Stimulated activated CD4-positive, alpha-beta T cell treated with anti-CD3 and anti-CD28 coated beads, Interleukin-4, amount 100 ng/mL, for 4 hours (primary cell): ENCODE measurements at places on chromosomes 1 and 21.

- peak; percentile 55 for DNase-seq
These were observed 3.0 kb downstream of the ATP2B4 start for GRCh38 chr1:203629507-203630082.

DNA sequence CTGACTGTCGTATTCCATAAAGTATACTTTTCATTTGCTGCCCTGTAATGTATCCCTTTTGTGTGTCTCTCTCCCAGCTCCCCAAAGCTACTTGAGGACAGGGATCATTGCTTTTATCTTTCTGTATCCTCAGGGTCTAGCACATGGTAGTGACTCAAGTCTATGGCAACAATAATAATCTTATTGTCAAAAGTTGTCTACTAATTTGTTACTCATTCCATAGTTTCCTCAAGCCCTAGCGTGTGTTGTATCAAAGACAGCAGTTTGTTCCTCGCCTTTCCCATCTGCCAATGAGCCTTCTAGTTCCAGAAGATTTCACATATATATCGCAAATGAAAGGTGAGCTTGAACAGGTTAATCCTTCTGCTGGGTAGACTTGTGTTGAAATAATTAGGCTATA is 9.8 kb upstream of the SLC30A1 start:
- no peak for DNase-seq

- DNase-seq: no peak
These were observed 322.6 kb downstream of the HHIPL2 start for GRCh38 chr1:222225316-222225691.

- DNase-seq: no peak
These were observed 173.7 kb downstream of the ZBTB18 start for GRCh38 chr1:244224487-244225430.

DNA sequence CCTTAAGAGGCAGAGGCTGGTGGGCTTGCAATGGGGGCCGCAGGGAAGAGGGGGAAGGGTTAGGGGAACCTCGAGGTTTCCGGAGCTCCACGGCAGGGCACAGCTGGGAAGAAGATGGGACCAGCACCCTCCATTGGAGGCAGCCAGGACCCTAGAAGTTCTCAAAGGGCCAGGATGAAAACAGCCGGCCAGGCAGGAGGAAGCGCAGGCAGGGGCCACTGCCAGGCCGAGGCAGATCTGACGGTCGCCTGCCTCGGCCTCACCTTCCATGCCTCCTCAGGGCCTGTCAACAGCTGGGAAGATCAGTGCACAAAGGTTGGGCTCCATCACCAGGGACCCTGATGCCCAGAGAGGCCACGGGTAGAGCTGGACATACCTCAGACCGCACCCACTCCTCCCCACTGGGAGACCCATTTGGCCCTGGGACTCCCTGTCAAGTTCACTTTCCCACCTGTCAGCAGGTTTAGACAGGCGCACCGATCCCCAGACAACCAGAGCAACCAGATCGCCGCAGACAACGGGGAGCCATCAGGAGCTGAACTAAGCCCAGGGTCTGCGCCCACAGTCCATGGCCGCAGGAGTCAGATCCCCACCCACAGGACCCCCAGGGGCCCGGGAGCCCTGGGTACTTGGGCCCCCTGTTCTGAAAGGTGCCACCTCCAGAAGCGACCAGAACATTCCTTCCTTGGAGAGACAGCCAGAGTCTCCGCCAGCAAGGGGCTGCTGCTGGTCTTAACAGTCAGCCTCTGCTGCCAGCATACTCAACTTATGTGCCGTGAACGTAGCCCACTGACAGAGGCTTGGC is 2.2 kb downstream of the SLC19A1 start:
- no peak for DNase-seq

- no peak for DNase-seq
These were observed 126.1 kb upstream of the KLHDC7A start for GRCh38 chr1:18354612-18355011.

DNA sequence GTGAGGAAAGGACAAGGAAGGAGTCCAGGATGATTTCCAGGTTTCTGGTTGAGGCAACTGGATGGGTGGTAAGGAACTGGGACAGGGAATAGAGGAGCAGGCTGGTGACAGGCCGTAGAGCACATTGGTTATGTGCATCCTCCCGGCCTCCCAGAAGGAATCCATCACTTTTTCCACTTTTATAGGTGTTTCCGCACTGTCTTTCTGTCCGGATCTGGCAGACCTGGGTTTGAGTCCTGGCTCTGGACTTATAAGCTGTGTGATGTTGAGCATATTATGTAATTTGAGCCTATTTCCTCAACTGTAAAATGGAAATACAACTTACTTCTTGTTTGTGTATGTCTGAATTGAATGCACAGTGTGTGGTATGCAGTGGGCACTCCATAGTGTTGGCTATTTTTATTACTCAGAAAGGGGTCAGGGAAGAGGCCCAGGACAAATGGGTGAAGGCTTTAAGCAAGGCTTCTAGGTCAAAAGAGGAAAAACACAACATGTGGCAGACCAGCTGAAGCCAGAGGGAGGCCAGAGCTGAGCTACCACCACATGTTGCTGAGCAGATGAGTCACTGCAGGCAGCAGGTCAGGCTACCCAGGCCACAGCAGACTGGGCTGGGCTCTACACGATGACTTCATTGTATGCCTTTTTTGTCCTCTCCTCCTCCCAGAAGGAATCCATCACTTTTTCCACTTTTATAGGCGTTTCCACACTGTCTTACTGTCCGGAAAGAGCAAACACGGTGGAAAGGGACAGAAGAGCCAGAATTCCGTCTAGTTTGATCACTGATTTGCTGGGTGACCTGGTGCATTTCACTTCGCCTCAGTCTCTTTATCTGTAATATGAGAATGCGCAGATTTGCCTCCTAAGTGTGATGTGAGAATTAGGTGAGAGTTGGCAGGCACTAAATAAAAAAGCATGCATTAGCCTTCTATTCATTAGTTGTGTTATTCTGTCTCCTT is 791 bp upstream of the MAST2 start:
- no peak for DNase-seq

DNA sequence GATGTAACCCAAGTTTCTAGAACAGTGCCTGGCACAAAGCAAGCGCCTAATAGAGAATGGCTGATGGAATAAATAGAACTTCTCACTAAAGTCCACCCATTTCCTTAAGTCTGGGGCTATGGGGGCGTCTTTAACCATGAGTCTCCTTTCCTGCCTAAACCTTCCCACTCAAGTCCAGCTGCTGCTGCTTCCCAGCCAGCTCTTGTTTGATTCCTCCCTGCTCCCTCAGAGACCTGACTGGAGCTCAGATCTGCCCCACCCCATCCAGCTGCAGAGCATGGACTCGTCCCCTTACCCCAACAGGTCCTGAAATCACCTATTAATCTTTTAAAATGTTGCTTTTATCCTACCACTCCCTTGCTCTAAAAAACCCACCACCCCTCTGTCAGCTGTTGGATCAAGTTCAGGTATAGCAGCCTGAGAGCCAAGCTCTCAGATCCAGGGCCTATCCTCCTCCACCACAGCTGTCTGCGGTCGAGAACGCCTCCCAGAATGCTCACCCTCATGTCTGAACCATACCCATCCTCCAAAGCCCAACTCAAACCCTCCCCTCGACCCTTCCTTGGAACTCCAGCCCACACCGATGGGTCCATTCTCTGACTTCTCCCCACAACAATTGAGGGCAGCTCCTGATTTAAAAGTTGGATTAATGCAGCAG is 12.8 kb upstream of the GALNT2 start:
- DNase-seq: no peak

- DNase-seq: peak; percentile 5
These were observed 801 bp downstream of the MX1 start for GRCh38 chr21:41426676-41427404.

DNA sequence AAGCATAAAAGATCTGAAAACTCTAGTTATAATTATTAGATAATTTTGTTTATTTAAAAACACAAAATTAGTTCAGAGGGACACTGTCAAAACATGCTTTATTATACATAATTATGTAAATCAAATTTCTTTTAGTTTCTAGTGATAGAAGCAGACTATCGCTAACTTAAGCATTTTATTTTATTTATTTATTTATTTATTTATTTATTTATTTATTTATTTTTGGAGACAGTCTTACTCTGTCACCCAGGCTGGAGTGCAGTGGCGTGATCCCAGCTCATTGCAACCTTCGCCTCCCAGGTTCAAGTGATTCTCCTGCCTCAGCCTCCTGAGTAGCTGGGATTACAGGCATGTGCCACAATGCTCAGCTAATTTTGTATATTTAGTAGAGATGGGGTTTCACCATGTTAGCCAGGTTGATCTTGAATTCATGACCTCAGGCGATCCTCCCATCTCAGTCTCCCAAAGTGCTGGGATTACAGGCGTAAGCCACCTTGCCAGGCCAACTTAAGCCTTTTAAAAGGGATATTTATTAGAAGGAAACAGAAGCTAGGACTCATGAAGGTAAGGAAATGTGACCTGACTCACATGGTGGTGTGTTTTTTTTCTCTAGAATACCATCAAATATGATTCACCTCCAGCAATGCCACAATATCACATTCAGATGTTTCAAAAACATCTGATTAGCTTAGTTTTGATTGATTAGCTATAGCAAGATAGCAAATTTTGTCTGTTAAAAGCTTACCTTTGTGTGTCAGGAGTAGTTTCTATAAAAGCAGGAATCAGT is 1357.4 kb upstream of the ADGRL4 start:
- DNase-seq: no peak

GRCh38 chr1:170594066-170594626 is 62.2 kb downstream of the GORAB start:
- DNase-seq: no peak

- DNase-seq: no peak
These were observed 93.1 kb upstream of the ETS2 start for GRCh38 chr21:38712664-38713063.

DNA sequence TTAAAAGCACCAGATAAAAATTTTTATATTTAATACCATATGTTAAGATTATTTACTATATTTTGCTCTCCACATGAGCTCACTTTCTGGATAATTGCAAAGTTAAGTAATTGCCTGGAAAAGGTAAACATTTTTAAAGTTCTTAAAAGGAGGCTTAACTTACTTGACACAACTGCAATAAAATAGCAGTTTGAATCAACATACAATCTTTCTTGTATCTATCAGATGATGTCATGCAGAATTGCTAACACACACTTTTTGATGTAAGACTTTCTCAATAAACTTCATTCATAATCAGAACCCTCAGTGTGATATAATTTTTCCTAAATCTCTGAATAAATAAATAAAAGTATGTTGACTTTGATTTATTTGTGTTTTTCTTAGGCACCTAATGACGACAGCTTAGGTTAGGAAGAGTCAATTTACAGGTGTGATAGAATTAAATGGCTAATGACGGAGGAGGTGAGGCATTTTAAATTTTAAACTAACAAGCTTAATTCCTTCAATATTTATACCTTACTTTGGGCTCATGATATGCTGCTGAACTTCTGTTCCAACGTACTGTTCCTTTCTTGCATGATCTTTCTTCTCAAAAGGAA is 99.5 kb downstream of the LYPLAL1 start:
- DNase-seq: no peak

- no peak for DNase-seq
These were observed 80.6 kb downstream of the DSCAM start for GRCh38 chr21:40766381-40766780.

DNA sequence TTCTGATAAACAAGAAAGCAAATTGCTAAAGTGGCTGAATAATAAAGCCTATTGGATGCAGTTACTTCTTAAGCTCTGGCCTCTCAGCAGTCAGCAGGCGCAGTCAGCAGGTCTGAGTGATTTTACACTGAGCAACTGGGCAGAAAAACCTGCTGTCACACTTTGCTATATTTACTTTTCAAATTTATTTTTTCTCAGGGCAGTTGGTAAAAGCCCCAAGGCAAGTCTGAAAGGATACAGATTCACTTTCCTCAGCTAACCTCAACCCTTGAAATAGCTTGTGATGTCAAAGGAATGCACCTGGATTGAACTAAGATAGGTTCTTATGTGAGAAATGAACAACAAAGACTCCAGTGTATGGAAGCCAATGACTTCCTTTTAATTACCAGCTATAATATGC is 34.0 kb downstream of the ATP5PF start:
- no peak for DNase-seq

DNA sequence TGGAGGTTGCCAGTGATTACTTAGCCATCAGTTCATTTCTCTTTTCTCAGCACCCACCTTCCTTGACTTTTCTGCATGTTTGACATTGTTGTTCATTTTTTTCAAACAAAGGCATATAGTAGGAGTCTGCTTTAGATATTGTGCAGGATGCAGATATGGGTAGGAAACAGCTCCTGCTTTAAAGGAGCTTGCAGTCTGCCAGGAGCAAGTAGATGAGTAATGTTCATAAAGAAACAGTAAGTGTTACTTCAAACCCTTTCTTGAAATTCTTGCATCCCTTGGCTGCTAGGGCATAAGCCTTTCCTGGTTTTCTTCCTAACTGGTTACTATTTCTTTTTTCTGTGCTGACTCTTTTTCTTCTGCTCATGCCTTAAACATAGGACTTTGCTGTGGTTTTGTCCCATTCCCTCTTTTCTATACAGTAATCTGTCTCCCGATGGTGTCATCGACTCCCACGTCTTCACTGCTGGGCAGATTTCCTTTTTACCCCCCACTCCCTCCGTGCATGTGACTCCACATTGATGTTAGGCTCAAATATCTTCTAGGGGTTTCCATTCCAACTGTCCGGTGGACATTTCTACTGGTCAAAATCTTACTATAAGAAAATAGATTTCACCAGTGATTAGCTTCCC is 20.4 kb downstream of the PTGFRN start:
- no peak for DNase-seq

DNA sequence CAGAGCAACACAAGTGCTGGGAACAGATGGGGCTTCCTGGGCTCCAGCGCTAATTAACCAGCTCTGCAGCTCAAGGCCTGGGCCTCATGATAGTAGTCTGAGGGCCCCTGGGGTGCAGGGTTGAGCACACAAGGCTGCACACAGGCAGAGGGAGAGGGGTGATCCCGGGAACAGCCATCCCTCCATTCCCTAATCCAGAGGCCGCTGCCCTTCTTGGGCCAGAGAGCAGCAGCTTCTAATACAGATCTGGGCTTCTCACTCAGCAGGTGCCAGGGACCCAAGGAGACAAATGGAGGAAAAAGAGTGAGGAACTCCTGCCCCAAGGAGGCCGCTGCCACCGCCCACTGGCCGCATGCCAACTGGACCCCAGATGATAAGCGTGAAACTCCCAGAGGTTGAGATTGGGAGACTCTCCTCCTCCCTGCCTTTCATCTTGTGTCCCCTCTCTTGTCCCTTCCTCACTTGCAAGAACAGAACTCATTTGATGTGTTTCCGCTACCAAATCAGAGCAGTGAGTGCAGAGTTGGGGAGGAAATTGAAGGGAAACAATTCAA is 58.0 kb upstream of the IFNAR2 start:
- DNase-seq: no peak
